ENCODE measurements at places on chromosomes 1 and 21.

DNA sequence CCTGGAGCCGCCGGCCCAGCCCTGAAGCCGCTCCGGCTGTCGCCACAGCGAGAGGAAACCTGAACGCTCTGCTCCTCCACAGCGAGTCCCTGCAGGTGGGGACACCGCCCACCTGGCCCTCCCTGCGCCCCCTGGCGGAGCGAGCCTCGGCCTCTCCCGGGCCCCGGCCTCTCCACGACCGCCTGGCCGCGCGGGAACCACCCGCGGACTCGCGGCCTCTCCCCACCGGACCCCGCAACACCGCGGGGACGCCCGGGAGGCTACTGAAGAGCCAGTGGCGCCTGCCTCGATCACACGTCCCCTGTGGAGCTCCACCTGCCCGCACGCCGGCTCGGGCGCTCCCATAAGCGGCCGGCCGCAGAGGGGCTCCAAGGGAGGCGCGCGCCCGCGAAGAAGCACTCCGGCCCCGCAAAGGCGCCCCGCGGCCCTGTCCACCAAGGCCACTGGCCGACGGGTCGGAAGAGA lies 109.6 kb downstream of the KCNN3 start:
- peak; percentile 79 for DNase-seq

- no peak for DNase-seq
Observed at GRCh38 chr1:201676197-201676596, 137.3 kb downstream of the NAV1 start.

DNA sequence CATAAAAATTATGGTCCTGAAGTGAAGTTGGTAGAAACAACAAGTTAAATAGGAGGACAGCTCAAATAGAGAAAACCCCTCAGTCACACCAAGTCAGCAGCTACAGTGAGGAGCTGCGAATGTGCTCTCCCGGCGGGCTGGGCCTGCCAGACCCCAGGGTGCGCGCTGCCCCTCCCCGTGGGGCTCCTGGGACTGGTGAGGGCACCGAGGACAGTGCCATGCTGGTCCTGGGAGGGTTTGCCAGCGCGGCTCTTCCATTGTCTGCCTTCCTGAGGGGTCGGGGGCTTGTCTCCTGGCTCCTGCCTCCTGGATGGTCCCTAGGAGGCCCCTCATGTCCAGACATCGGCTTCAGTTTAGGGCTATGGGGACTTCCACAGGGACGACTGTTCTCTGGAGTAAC lies 121.8 kb downstream of the PCBP3 start:
- no peak for DNase-seq

DNA sequence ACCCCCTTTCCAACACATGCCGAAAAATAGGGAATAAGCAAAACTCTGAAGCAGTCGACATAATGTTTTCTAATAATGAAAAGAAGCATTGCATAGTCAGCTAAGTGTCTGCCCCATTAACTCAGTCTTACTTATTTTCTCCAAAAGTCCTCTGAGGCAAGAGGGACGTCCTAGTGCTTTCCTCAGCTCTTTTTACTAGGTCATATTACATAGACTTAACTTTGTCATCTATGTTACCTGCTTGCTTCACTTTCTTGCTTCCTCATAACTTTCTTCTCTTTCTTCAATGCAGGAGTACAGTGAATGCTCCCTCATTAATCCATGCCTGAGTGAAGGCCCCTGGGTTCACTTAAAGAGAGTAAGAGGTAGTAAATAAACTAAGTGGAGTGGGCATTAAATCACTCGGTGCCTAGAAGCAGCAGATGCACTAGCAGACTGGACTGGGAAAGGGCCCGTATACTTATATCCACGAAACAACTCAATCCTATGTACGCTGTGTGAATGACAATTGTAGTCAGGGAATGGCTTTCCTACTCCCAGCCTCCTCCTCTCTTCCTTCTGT lies 210.5 kb upstream of the SPAG17 start:
- DNase-seq: no peak
